ENCODE measurements at places on chromosomes 7 and 10.
A peak's percentile ranks its signal among the peaks of the same experiment; 100 is the strongest.

GRCh38 chr10:67861750-67862432 lies 22.6 kb upstream of the SIRT1 start:
- no peak for DNase-seq

GRCh38 chr7:94697035-94697974 lies 41.4 kb upstream of the SGCE start:
- peak; percentile 4 for DNase-seq

GRCh38 chr10:79947083-79947415 lies 1.9 kb downstream of the SFTPD start:
- DNase-seq: no peak

- no peak for DNase-seq
Observed at GRCh38 chr10:61791216-61791615, 110.3 kb upstream of the ARID5B start.

GRCh38 chr7:40972426-40972825 lies 730.5 kb downstream of the INHBA start:
- no peak for DNase-seq

- no peak for DNase-seq
Observed at GRCh38 chr10:89351780-89352597, 24.2 kb downstream of the IFIT3 start.

- DNase-seq: no peak
Observed at GRCh38 chr7:130732980-130733930, 752 bp downstream of the KLF14 start.

GRCh38 chr10:77380191-77380590 lies 257.4 kb downstream of the KCNMA1 start:
- DNase-seq: no peak

DNA sequence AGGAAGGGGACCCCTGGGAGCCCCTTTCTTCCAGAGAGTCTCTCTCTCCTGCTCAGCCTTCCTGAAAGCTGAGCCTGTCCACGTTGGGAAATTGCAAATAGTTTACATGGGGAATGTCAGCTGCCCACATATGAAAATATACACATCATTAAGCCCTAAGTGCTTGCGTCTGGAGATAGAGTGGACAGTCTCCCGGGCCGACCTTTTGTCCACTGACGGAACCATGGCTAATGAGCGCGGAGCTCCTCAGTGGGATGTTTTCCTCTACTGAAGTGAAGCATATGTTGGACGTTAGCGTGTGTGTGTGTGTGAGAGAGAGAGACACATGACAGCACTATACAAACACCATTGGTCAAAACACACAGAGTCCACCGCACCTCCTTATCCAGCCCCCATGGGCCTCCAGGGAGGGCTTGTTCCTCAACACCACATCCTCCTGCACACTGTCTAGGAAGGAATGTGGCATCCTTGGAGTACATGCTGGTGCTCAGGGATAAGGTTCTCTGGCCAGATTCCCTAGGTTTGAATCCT lies 128.4 kb downstream of the RGS10 start:
- no peak for DNase-seq

- no peak for DNase-seq
Observed at GRCh38 chr10:79268161-79268601, 79.1 kb upstream of the PPIF start.

DNA sequence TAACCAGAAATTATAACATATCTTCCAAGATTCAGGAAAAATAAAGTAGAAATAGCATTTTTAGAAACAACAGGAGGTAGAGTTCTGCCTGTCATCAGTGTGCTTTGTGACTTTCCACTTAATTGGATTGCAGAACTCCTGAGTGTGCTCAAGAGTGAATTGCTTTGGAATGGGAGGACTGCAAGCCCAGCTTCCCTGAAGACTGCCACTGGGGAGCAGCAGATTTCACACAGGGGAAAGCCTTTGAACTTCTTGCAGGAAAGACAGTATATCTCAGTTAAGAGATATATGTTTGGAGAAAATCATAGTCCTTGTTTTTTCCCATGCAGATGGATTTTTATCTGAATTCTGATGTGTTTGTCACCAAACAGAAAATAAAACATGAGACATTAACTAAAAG lies 124.5 kb downstream of the TMEM168 start:
- DNase-seq: no peak

- DNase-seq: no peak
Observed at GRCh38 chr10:120688928-120689327, 162.2 kb upstream of the WDR11 start.

- no peak for DNase-seq
Observed at GRCh38 chr7:121228779-121229178, 100.0 kb upstream of the WNT16 start.

DNA sequence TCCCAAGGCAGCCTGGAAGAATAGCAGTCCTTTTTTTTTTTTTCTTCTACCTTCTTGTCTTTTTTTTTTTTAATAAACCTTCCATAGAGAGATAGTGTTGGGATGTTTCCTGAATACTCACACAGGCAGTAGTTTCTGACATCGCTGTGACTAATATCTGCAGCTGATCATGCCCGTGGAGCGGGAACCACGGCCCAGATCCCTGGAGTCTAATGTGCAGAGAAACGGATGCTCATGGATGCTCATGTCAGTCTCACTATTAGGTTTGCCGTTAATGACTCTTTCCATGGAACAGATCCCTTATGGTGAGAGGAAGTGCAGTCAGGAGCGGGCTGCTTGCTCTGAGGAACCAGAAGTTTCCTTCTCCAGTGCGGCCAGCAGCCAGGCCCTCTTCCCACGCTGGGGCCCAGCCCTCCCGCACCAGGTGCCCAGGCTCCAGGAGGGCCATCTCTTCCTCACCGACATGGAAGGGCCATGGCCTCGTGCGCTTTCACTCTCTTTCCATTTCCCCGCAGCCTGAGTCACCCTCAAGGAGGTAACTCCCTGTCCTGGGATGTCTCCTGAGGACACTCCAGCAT lies 132.5 kb downstream of the WDR37 start:
- DNase-seq: no peak

DNA sequence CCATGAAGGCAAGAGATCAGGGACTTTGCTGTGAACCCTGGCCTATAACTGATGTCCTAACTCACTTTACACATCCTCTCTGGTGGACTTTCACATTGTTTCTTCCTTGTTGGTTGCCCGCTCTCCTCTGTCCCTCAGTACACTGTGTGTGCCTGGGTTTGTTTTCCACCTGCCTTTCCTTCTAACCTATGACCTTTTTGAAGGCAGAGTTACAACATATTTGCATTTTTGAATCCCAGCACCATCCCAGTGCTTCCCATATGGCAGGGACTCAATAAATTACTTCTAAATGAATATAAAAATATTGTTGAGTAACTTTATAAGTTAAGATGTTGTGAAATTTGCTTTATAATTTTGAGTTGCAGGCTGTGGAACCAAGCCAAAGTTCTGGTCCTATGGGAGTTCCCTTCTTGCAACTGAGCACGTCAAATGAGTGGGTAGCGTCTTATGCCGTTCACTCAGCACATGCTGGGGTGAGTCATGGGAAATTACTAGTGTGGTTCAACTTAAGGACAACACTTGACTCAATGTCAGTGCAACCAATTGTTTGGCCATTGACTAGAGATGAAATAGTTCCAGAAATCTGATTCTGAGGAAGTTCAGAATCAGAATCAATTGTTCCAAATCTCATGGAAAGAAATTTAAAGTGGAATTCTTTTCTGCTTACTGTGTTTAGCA lies 250.9 kb downstream of the TWIST1 start:
- no peak for DNase-seq

DNA sequence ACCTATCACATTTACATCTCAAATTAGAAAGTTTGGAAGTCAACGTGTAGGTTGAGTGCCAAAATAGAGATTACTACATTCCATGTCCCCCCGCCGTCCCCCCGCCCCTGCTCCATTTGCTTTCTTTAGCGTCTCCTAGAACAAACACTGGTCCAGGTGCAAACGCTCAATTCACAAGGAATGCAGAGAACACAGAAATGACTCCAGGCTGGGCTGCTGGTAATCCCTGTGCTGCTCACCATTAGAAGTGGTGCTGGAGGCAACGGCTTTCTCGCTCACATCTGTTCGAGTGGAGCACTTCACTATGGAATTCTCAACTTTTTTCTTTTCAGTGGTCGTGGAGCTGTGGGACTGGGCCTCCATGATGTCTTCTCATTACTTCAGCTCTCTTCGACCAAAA lies 14.1 kb downstream of the GLI3 start:
- no peak for DNase-seq

DNA sequence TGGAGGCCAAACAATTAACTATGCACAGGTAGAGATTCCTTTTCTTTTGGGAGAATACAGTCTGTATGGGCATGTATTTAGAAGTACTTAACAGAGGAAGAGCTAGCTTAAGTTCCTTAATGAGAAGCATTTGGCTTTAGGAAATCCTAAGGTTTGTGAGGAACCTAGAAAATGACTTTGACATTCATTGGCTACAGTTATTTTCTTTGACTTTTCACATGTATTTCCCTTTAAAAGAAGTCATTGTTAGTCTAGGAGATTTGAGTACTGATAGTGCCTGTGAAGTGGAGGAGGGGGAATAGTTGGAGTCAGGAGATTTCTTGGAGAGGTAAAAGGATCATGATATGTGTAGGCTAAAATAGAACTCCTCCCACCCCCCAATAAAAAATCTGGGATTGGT lies 3.6 kb downstream of the HELLS start:
- DNase-seq: no peak

DNA sequence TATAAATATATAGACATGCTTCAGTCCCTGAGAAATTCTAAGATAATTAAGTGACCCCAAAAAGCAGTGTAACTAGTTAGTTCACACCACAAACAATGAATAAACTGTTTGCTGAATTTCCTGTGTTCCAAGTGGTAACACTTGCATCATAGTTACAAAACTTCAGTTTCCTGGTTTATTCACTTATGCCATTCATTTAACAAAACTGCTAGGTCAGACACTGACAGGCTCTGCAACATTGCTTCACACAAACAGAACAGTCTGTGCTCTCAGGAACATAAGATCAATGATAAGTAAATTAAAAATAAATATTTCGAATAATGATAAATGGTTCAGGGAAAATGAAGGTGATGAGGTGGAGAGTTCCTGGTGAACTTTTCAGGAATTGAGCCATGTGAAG lies 133.3 kb upstream of the NAMPT start:
- no peak for DNase-seq

DNA sequence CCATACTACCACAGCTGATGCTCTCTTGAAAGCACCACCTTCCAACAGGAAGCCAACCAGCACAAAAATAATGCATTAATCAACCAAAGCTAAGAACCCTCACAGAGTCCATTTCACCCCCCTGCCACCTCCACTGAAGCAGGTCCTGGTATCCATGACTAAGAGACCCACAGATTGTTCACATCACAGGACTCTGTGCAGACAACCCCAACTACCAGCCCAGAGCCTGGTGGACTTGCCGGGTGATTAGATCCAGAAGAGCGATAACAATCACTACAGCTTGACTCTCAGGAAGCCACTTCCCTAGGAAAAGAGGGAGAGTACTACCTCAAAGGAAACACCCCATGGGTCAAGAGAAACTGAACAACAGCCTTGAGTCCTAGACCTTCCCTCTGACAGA lies 528.1 kb downstream of the KIF20B start:
- DNase-seq: no peak

DNA sequence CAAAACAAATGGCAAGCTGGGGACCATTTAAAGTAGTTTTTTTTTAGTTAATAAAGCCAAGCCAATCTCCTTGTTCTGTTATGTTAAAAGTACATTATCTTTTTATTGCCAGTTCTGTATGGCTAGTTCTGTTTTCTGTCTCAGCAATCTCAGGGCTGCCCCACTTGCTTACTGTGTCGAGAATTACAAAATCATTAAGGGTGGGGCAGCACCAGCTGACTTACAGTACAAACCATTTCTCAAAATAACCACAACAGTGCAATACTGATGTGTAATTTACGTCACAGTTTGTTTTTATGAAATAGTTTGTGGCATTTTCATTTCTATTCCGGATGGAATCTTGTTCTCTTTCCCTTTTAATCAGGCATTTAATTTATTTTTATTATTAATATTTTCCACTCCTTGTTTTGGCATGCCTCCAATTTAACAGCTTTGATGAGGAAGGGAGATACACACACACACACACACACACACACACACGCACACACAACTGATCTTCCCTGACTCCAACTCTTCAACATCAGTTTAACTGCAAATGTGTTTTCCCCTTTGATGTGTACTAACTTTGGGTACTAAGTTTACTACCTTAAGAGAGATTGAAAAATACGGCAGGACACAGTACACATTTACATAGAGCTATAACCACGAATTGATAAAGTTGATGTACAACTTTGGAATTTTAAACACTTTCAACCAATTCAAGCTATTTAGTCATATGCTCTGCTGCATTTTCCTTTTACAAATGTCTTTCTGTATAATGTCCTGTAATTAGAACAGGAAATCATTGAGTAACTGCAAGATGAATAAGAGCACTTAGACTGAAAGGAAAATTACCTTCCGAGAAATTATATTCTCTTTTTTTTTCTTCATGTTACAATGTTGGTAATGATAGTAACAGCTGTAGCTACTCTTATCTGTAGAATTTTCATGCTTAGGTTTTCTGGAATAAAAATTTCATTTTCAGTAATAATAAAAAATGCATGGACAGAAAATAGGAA lies 91.5 kb downstream of the ARID5B start:
- peak; percentile 52 for DNase-seq

GRCh38 chr7:25287291-25287690 lies 59.0 kb upstream of the NPVF start:
- no peak for DNase-seq

DNA sequence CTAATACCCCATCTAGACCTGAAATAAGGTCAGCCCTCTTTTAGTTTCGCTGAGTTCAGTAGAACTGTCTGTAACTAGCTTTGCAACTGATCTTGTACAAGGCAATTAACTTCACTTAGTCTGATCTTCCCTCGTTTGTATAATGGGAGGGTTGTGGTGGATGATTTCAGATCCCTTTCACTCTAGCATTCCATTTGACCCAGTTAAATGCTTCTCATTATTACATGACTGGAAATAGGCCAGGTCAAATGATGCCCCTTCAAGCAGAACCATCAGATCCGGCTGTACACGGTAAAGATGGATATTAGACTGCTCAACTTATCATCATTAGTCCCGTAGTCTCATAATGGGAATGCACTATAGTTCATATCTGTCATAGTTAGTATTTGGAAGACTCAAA lies 1009.0 kb downstream of the LRMDA start:
- DNase-seq: no peak

DNA sequence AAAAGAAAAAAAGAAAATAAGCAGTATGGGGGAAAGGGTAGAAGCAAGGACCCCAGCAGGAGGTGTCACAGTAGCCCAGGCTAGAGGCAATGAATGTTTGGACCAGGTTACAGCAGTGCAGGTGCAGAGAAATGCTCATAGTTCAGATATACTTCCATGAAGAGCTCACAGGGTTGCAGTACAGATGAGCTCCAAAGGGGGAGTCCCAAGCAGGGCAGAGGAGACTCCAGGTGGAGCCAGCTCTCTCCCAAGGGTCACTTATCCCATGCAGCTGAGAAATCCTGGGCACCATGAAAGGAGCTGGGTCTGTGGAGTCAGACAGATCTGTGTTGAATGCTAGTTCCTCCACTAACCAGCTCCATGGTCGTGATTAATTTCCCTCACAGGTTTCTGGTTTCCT lies 174.9 kb downstream of the C7orf25 start:
- DNase-seq: no peak

DNA sequence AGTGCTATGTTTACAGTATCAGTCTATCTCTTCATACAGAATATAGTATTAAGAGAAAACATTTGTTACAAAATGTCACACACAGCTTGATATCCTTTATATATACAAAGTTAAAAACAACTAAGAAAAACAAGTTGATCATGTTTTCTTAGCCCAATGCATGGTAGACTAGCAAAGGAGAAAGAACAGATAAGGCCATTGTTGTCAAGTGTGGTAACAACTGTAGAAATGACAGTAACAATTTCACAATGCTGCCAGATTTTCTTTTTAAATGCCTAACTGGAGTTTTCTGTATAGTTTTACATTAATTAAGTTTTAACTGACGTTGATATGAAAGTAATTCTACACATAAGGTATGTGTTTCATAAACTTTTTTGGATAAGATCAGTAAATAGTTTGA lies 65.8 kb downstream of the TFEC start:
- DNase-seq: no peak
